Germinal center (tissue), 1 donor: ENCODE measurements at places on chromosomes 12 and 14.
A peak's percentile ranks its signal among the peaks of the same experiment; 100 is the strongest.

GRCh38 chr12:79900951-79901350, 33.9 kb downstream of the PPP1R12A start:
- DNase-seq, result no peak

GRCh38 chr14:35292770-35293561, 784 bp downstream of the PSMA6 start:
- DNase-seq, result no peak

GRCh38 chr14:54275997-54276725, 120.6 kb upstream of the CDKN3 start:
- no peak for DNase-seq

DNA sequence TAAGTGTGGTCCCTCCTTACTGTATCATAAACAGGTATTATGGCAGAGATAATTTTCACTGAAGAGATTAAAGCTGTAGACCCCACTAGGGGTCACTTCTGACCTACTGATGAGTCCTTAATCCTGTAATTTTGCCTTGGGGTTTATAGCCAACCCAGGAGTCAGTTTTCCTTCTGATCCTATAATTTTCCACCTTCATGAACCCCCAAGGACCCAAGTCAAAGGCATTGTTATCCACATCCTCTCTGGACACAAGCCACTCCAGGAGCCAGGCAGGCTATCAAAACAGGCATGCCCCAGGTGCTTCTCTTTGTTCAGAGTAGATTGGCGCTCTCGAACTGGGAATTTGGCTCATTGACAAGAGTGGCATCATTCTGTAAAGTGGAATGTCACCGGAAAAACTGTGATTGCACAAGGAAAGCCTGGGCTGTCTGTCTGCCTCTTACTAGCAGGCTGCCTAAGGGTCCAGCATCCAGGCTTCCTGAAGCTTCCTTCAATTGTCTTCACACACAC, 1523.2 kb upstream of the FLRT2 start:
- DNase-seq, result no peak

GRCh38 chr12:108799401-108800243, 57.8 kb downstream of the SSH1 start:
- DNase-seq, result peak; percentile 29

DNA sequence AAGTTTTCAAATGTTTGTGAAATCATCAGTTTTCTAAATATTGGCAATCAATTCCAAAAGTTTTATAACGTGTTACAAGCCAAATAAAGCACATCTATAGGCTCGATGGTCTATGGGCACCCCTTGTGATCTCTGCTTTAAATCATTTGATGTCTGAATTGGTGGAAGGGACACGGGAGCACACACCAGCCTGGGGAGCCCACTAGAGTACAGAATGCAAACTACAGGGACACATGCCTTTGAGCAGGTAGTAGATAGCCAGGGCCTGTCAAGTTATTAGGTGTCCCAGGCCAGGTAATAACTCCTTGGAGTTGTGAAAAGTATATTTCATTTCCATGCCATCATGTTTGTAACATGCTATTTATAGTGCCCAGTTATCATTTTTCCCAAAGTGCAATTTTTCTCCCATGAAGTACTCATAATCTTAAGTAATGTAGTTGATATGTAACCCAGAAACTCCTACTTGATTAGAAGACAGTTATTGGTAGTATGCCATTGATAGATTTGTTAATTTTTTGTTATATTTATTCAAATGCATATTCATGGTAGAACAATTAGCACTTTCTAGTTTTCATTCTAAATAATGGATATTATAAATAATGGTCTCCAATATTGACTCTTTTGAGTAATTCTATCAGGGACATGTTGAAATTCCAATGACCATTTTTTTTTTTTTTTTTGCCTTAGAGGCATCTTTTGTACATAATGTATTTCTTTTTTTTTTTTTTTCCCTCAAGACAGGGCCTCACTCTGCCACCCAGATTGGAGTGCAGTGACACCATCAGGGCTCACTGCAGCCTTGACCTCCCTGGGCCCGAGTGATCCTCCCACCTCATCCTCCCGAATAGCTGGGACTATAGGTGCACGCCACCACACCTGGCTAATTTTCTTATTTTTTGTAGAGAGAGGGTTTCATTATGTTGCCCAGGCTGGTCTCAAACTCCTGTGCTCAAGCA, 96.9 kb upstream of the FGD4 start:
- DNase-seq, result peak; percentile 75

- DNase-seq, result no peak
Observed at GRCh38 chr14:104893435-104894207, 28.6 kb downstream of the CEP170B start.
